ENCODE measurements at places on chromosomes 3 and 15.
A peak's percentile ranks its signal among the peaks of the same experiment; 100 is the strongest.

GRCh38 chr15:77187751-77188464 is 117.0 kb upstream of the TSPAN3 start:
- peak; percentile 34 for DNase-seq

DNA sequence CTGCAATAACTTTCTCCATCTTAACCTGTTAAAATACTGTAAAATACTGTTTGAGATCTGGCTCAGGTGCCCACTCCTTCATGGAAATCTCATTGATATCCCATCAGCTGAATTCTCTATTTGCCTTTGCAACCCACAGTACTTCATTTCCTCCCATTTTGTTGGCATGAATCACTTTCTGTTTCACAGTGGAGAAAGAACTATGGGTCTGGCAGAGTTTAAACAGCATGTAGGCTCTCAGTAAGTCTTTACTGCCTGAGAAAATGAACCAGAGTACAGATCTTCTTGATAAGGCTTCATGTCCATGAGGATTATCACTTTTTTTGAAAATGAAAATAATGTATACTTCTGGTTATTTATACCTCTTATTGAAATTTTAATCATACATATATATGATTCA is 245.9 kb downstream of the NAALADL2 start:
- DNase-seq: no peak

DNA sequence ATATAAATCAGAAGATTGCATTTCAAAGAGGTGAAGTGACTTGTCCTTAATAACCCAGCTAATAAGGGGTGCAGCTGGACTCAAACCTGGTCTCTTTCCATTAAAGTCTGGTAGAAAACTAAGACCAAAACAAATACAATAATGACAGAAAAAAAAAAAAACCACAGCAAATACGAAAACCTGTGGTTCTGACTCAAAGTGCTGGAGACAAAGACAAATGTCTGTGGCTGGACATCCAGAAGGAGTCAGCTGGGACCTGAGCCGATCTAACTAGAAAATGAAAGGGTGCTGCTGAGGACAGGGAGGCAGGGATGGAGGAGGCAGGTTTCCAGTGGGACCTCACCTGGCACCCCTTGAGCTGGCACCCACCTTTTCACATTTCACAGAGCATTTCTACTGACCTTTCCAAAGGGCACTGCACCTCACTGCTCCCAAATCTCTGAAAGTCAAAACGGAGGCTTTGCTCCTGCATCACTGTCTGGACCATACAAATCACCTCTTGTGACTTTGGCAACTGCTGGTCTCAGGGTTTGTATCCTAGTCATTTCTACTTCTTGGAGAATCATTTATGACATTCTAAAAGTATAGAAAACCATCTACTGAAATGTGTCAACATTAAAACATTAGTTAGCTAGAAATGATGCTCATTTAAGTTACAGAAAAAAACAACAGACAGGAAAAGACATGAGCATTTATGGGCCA is 61.7 kb downstream of the CCNL1 start:
- no peak for DNase-seq

GRCh38 chr3:94070341-94070911 is 7.6 kb downstream of the NSUN3 start:
- no peak for DNase-seq

- DNase-seq: no peak
These were observed 7.3 kb downstream of the GRIP2 start for GRCh38 chr3:14532691-14533456.

- no peak for DNase-seq
These were observed 141.6 kb upstream of the STT3B start for GRCh38 chr3:31391150-31391549.

DNA sequence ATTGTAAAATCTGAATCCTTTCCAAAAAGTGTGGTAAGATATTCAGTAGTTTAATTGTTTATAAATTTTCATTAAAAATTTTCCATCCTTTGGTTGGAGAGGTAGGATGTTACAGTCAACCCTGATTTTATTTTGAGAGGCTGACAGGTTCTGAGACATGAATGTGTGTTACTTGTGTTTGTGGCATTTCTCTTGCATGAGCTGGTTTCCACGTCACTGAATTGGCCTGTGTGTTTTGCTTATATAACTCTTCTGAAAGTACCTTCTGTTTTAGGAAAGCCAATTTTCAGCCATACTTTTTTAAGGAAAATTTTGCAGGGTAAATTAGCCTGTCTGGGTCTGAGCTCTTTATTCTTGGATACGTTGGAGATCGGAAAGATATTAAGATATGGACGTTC is 30.7 kb downstream of the PXYLP1 start:
- no peak for DNase-seq

GRCh38 chr3:100603469-100603868 is 5.9 kb upstream of the ADGRG7 start:
- no peak for DNase-seq
